GM23248 (cell line): ENCODE measurements at places on chromosomes 16 and 17. TPM values are rescaled to one million over a fixed set of nuclear protein-coding genes. Genes with fewer than 3 reads are reported as not detected.

DNA sequence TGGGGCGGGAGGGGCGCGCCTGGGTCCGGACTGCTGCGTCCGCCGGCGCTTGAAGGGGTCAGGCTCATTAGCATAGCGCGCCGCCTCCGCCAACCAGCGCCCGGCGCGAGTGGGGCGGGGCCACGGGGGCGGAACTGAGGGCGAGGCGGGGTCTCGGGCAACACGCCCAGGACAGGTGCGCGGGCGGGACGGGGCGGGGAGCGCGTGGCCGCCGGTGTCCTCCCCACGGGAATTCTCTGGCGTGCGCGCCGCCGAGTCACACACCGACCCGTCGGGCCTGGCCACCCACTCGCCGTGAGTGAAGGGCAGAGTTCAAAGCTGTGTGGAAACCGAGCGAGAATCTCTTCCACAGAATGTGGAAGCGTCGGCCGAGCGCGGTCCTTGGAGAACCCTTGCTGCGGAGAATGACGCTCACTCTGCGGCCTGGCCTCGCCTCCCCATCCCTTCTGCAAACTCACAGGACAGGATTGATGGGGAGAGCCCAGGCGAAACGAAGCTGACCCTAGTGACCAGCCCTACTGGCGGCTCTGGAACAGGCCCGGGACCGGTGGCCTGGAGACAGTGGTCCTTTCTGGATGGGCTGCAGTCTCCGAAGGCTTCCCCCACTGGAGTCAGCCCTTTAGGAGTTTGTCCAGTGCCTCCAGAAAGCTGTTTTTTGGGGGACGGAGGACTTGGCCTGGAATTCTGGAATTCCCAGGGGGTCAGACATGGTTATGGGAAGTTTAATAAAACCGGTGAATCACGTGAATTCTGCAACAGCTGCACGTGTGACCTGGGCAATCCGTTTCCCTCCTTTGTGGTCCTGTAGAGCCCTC, at the start of gene SNAI3:
Gene SNAI3, minus strand, starts transcription at position 69 of the 815 bp plus-strand sequence. CDS start 101 bp downstream, outside the sequence.
- no peak within 1 kb of the TSS for H3K27ac ChIP-seq
- no peaks in the 10 kb centered on the region for H3K4me1 ChIP-seq
- no peaks in the 10 kb centered on the region for H3K36me3 ChIP-seq
- H3K27me3 ChIP-seq: peaks cover 18% of the 10 kb centered on the region
- peak within 1 kb of the TSS; percentile 59 for H3K4me3 ChIP-seq

GRCh38 chr17:57261084-57261461, 4.8 kb downstream of the MSI2 start:
- H3K4me3 ChIP-seq: no peak overlapping the region
- DNase-seq: no peak
- H3K36me3 ChIP-seq: no peaks in the 10 kb centered on the region
- H3K27me3 ChIP-seq: no peaks in the 10 kb centered on the region

Gene PCTP
- total RNA-seq: 6.9 and 13.2 TPM in 2 replicates

DNA sequence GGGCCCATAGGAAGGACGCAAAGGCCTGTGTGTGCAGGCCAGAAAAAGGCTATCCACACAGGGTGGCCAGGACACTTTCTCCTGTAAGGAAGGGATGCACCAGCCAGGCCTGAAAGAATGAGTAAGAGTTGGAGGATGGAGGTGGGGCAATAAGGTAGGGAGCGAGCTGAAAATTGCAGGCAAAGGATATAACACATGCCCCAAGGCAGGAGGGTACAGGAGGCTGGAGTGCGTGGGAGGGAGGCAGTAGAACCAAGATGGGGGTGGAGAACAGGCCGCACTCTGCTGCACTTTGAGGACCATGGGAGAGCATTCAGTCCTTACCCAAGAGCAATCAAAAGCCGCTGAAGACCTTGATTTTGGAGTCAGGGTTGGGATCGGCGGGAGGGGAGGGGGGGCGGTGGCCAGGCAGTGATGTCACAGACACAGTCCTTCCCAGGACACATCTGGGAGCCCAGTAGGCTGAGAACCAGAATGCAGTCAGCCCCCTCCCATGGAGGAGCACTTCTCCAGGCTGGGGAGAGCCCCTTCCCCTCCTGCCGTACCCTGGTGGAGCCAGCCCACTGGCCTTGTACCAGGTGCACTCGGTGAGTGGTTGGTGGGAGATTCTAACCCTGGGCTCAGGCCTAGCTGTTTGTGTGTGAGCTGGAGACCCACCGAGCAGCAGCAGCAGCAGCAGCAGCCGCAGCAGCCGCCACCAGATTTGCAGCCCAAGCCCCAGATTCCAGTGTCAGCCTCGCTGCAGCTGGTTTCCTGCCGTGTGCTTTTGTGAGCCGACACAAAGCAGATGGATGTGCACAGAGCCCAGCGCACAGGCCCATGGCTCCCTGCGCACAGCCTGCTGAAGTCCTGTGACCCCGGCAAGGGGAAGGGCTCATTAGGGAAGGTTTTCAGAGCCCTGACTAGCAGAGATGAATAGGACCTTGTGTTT, 17.5 kb downstream of the ANKRD40 start:
- DNase-seq: no peak
- H3K27me3 ChIP-seq: no peaks in the 10 kb centered on the region
- H3K4me3 ChIP-seq: no peak overlapping the region
- H3K36me3 ChIP-seq: no peaks in the 10 kb centered on the region
- H3K4me1 ChIP-seq: peaks cover 69% of the 10 kb centered on the region

- peaks cover 3% of the 10 kb centered on the region; the same call in 1 of the 2 replicates for H3K4me1 ChIP-seq
- H3K27me3 ChIP-seq: no peaks in the 10 kb centered on the region
- no peaks in the 10 kb centered on the region for H3K36me3 ChIP-seq
- no peak overlapping the region for H3K27ac ChIP-seq
- no peak overlapping the region for H3K4me3 ChIP-seq
Measured at GRCh38 chr16:11232852-11233726, 22.9 kb downstream of the SOCS1 start.

GRCh38 chr16:86756882-86757703, 178.7 kb downstream of the FOXL1 start:
- H3K36me3 ChIP-seq: no peaks in the 10 kb centered on the region
- H3K4me3 ChIP-seq: no peak overlapping the region
- H3K27ac ChIP-seq: no peak overlapping the region
- H3K27me3 ChIP-seq: no peaks in the 10 kb centered on the region
- peaks cover 13% of the 10 kb centered on the region; the same call in 1 of the 2 replicates for H3K4me1 ChIP-seq

DNA sequence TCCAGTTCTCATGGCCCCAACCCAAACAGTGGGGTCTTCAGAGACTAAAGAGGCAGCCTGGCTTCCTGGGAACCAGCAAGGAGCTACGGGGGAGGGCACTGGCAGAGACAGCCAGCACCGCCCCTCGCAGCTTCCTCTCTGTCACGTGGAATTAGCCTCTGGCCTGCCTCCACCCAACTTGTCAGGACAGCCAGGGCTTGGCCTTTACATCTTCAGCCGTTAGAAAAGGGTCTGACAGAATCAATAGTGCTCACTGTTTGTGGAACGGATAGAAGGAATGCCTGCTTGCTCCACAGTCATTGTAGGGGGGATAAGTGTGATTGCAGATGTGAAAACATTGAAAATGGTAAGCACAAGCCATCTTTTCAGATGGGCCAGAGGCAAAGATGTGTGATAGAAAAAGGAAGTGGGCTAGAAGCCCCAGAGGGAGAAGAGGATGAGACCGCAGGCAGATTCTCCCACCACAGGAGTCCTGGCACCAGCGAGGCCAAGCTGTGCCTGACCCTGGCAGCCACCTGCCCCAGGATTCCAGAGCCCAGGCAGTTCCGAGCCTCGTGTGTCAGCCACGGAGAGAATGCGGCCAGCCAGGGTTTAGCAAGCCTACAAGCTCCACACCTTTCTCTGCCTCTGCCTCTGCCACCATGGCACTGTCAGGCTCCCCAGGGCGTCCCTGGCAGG, 18.6 kb downstream of the GRIN2C start:
- H3K4me3 ChIP-seq: no peak overlapping the region
- no peak overlapping the region for H3K27ac ChIP-seq
- peak; percentile 70 for DNase-seq
- H3K36me3 ChIP-seq: no peaks in the 10 kb centered on the region
- H3K4me1 ChIP-seq: peaks cover 6% of the 10 kb centered on the region

Gene LPCAT2
- total RNA-seq: 12.4 and 27.4 TPM in 2 replicates

DNA sequence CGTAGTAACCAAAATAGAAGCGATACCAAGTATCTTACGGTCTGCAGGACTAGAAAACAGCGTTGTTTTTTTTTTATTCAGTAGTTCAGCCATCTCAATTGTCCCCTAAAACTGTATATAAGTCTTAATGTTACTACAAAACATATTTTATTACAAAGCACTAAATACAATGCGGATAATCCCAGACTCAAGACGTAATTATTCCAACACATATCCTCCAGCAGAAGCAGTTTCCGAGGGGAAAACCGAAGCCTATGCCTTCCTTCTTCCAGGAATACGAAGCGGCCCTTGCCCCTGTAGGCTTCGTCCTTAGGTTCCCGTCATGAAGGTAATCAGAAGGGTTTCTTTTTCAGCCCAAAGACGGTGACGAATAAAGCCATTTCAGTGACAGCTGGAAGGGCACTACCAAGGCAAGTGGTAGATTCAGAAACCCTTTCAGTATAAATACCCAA, 2.3 kb downstream of the TMEM107 start:
- H3K4me3 ChIP-seq: peak overlapping the region; percentile 68
- H3K36me3 ChIP-seq: no peaks in the 10 kb centered on the region
- peak; percentile 22 for DNase-seq
- H3K4me1 ChIP-seq: peaks cover 14% of the 10 kb centered on the region; the same call in 1 of the 2 replicates
- H3K27me3 ChIP-seq: no peaks in the 10 kb centered on the region
- peak overlapping the region; percentile 97 for H3K27ac ChIP-seq

- no peak overlapping the region for H3K27ac ChIP-seq
- H3K4me3 ChIP-seq: no peak overlapping the region
- no peaks in the 10 kb centered on the region for H3K27me3 ChIP-seq
- H3K36me3 ChIP-seq: peaks cover 12% of the 10 kb centered on the region; the same call in 1 of the 2 replicates
Measured at GRCh38 chr17:42598905-42599304, 10.3 kb downstream of the RETREG3 start.

DNA sequence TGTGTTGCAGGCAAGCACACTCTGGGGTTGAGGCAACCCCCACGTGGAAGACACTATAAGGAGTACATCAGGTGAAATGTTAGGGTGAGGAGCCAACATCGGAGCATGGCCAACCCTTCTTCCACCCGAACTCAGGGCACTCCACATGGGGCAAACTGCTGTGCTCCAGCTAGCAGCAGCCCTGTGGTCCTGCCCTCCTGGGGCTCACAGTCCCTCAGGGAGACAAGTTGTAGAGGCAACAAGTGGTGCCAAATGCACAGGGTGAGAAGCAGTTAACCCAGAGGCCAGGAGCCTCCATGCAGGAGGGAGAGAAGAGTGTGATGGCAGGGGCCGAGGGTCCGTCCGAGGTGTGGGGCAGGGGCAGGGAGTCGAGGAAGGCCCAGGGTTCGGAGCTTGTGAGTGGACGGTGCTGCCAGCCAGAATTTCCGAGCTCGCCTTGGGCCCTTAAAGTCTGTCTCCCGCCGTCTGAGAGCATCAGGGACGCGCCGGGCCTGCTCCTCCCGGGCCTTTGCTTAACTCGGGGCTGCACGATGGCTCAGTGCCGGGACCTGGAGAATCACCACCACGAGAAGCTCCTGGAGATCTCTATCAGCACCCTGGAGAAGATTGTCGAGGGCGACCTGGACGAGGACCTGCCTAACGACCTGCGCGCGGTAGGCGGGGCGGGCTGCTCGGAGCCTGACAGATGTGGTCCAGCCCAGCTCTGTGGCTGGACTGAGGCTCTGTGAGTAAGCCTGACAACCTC, 32.3 kb downstream of the ATPAF2 start:
- no peak for DNase-seq
- no peak overlapping the region for H3K4me3 ChIP-seq
- no peaks in the 10 kb centered on the region for H3K36me3 ChIP-seq
- no peak overlapping the region for H3K27ac ChIP-seq
- peaks cover 22% of the 10 kb centered on the region for H3K4me1 ChIP-seq

Gene ATP1B2
- total RNA-seq: not detected in 2 replicates

Gene CIBAR2
- total RNA-seq: not detected in 2 replicates

- H3K27ac ChIP-seq: no peak overlapping the region
- H3K36me3 ChIP-seq: no peaks in the 10 kb centered on the region
- H3K4me3 ChIP-seq: no peak overlapping the region
- no peak for DNase-seq
- H3K27me3 ChIP-seq: peaks cover 11% of the 10 kb centered on the region; the same call in 1 of the 2 replicates
Measured at GRCh38 chr17:9110501-9110900, 89.2 kb downstream of the NTN1 start.

GRCh38 chr17:34071886-34072420, 183.1 kb upstream of the CCL2 start:
- H3K27ac ChIP-seq: no peak overlapping the region
- H3K36me3 ChIP-seq: no peaks in the 10 kb centered on the region
- H3K27me3 ChIP-seq: no peaks in the 10 kb centered on the region

DNA sequence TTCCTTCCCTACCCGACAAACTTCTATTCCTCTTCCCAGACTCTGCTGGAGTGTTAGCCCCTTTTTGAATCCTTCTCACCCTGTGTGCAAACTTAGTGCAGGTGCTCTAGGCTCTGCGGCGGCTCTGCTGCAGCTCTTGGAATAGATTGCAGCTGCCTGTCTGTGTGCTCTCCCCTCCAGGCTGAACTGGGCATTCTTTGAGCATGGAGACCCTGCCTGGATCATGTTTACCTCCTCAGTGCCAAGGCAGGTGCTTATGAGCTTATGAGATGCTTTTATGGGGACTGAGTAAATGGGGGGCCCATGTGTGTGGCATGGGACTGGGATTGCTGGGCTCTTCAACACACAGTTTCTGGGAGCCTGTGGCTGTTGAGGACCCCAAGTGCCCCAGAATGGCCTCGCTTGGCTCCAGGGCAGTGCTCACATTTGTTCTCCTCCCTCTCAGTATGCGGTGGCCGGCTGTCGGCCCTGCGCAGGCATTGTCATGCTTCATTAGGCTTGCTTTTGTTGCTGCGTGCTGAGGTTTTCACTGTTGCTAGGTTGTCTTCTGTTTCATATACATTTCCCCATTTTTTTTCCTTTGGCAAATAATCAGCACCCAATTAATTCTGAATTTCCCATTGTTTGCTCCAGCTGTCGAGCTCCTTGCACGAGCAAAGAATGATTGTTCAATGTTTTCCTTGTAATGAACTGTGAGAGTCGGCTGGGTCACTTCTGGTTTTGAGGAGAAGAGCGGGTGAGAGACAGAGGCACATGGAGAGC, 185.5 kb upstream of the NLRP1 start:
- no peak overlapping the region for H3K27ac ChIP-seq
- H3K4me3 ChIP-seq: no peak overlapping the region
- no peaks in the 10 kb centered on the region for H3K36me3 ChIP-seq
- H3K27me3 ChIP-seq: no peaks in the 10 kb centered on the region; the same call in 1 of the 2 replicates

GRCh38 chr17:34756637-34757021, 177.2 kb downstream of the TMEM132E start:
- peak; percentile 55 for DNase-seq
- H3K4me1 ChIP-seq: no peaks in the 10 kb centered on the region
- H3K27me3 ChIP-seq: peaks cover 4% of the 10 kb centered on the region; the same call in 1 of the 2 replicates
- H3K4me3 ChIP-seq: no peak overlapping the region

DNA sequence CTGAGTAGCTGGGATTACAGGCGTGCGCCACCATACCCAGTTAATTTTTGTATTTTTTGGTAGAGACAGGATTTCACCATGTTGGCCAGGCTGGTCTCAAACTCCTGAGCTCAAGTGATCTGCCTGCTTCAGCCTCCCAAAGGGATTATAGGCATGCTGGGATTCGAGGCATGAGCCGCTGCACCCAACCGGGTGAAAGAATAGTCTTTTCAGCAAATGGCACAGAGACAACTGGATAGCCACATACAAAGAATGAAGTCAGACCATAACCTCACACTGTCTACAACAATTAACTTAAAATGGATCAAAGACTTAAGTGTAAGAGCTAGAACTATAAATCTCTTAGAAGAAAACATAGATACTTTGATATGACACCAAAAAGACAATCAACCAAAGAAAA, 67.6 kb downstream of the TBC1D16 start:
- H3K36me3 ChIP-seq: no peaks in the 10 kb centered on the region
- H3K4me3 ChIP-seq: no peak overlapping the region
- no peak overlapping the region for H3K27ac ChIP-seq
- DNase-seq: no peak
- no peaks in the 10 kb centered on the region for H3K27me3 ChIP-seq

- DNase-seq: no peak
- no peak overlapping the region for H3K27ac ChIP-seq
- H3K36me3 ChIP-seq: no peaks in the 10 kb centered on the region
Measured at GRCh38 chr17:40694584-40694983, 9.0 kb downstream of the KRT24 start.
